ENCODE measurements at places on chromosomes 1 and 21. TPM values are rescaled to one million over a fixed set of nuclear protein-coding genes. Genes with fewer than 3 reads are reported as not detected.

GRCh38 chr1:69991644-69992043 lies 213.7 kb downstream of the LRRC40 start:
- peak; percentile 69 for DNase-seq

The UBE2U gene
- not detected for total RNA-seq

GRCh38 chr1:159870704-159871103 lies 8.2 kb upstream of the VSIG8 start:
- DNase-seq: no peak

DNA sequence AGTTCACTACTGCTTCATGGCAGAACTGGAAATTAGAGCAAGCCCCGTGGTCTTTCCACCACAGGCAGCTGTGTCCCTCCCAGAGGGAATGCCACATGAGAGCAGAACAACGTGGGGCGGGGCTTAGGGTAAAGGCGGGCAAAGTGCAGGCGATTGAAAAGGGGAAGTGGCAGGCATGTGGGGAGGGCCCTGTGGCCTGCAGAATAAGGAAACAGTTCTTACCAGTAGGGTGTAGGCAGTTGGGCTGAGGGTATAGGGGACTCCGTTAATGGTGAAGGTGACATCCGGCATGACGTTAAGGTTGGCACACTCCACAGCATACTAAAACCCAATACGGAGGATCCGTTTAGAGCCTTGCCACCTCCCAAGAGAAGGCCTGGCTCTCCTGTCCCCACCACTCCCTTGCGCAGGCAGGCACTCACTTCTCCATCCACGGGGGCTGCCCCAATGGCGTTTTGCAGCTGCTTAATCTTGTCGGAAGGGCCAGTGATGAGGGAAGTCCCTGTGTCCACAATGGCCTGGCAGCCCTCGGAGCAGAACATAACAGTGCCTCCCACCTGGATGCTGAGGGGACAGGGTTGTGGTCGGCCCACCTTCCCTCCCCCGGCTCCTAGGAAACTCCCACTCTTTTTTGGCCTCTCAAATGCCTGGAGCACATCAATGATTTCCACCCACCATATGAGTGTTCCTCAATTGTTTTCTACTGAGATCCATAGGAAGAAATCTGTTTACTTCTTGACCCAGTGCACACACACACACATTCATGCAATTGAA lies 9.1 kb upstream of the RAB7B start:
- DNase-seq: no peak

The SLAMF7 gene
- not detected for total RNA-seq

DNA sequence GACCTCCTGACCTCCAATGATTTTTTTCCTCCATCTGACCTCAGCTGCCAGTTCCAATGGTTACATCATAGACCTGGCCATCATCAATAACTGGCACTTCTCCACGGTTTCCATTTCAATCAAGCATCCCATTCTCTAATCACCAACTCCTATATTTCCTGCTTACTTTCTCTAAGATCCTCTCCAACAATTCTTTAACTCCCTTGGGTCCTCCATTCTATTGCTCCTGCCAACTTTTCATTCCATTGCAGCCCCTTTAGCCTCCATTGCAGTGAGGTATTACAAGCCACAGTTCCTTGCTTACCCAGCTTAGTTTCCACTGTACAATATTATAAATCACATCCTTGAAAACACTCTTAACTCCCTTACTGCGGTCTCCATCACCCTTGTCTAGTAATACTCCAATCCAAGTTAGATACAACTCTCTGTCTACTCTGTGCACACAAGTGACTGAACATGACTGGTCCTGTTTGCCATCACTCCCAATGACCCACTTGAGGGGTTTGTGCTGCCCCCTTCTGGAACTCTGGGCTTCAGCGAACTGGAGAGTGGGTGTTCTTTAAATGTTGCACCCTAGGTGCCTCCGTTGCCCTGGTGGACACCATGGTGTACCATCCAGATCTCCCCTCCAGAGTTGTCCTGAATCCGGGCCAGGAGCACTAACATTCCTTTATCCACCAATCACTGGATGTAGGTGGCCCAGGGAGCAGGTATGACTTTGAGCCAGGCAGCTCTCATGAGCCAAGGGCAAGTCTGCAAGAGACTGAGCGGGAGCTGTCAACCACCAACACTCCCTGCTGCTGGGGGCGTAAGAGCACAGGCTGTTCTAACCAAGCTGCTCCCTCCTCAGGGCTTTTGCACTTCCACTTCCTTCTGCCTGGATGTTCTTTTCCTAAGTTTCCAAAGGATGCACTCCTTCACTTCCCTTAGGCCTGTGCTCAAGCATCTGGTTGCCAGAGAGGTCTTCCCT lies 3.7 kb upstream of the FNDC7 start:
- DNase-seq: peak; percentile 70

All from fibroblast of the aortic adventitia (primary cell).